ENCODE measurements at places on chromosomes 12 and 14.
A peak's percentile ranks its signal among the peaks of the same experiment; 100 is the strongest.

- DNase-seq, result no peak
Observed at GRCh38 chr12:51863363-51863932, 14.9 kb upstream of the FIGNL2 start.

DNA sequence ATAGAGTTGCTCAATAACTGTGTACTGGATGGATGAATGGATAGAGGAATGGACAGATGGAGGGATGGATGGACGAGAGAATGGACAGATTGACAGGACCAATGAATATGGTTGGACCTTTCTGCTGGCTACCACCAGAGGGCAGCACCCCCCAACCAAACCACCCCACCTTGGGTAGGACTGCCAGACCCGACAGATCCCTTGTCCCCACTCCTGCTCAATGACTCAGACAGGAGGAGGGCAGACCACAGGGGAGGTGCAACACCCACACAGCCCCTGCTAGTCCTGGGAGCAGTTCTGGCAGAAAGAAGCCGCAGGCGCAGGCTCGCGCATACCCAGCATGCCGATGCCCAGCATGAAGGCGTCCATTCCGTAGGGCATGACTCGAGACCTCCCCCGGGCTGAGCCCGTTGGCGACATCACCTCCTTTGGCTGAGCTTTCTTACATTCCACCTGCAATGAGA lies 12.4 kb downstream of the MSI1 start:
- DNase-seq, result peak; percentile 77

- DNase-seq, result no peak
Observed at GRCh38 chr12:6052940-6053329, 71.5 kb downstream of the VWF start.

GRCh38 chr14:55302367-55303124 lies 31.3 kb downstream of the FBXO34 start:
- DNase-seq, result no peak

DNA sequence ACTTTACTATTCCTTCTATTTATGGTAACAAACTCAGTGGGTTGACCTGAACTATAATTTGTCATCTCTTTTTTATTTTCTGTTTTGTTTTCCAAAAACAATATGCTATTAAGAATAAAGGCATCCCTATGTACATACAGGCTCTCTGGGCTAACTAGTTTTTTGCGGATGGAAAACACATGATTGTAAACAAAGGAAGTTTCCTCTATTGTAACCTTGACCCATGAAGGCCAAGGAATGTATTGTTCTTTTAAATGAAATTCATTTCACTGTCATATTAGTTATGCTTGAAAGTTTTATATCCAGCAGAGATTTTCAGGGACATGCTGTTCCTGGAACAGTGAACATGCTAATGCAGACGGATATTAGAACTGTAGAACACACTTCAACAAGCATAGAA lies 705.0 kb upstream of the SEL1L start:
- DNase-seq, result no peak

DNA sequence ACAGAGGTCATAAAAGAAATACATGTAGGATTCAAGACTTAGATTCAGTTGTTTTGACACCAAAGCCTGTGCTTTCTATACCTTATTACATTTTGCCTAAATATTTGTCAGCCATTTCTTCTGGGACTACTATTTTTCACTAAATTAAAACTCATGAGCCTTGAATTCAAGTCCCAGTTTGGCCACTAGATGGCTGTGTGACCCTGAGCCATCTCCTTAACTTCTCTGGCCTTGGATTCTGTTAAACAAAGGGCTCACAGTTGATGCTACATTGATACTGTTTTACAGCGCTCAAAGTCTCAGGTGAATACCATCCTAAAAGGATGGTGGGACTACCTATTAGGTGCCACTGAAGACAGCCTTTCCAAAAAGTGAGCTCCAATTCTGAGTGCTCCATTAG lies 39.6 kb upstream of the CCDC198 start:
- DNase-seq, result no peak

DNA sequence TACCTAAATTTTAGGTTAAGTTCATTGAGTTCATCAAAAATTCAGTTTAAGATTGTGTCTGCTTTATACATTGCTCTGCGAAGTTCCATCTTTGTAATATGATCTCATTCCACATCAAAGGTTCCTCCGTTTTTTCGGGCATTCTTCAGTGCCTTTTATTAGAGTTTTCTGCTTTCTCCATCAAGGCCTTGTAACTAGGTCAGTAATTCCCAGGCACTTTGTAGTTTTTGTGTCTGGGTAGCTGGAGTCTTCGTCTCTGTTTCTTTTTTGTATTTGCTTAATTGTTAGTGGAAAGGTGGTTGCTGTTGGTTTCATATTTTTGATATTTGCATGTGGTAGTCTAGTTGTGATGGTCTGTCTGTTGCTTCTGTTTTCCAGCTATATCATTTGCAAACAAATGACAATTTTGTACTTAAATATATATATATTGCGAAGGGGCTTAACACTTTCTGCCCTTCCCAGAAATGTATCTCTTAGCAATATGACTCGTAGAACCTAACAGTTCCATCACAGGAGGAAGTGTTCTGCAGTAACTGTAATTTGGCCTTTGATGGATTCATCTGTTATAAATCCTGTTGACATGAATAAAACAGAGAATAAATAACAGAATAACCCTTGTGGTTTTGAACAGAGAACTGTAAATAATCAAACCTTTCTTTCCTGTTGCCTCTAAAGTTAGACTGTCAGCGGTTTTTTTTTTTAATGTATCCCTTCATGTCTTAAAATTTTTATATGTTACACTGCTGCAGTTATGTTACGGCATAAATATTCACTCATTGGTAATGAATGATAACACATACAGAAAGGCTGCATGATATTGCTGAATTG lies 88.4 kb upstream of the DYNC1H1 start:
- DNase-seq, result no peak

DNA sequence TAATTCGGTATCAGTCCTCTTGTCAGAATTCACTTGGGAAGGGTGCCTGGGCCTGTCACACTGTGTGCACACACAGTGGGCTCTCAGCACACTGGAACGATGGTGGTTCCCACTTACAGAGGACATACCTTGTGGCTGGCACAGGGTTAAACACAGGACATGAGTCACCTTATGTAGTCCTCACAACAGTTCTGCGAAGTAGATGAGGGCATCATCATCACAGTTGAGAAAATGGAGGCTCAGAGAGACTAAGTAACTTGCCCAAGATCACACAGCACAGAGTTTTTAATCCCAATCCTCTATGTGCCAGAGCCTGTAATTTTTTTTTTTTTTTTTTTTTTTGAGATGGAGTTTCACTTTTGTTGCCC lies 90.7 kb downstream of the NINJ2 start:
- no peak for DNase-seq

DNA sequence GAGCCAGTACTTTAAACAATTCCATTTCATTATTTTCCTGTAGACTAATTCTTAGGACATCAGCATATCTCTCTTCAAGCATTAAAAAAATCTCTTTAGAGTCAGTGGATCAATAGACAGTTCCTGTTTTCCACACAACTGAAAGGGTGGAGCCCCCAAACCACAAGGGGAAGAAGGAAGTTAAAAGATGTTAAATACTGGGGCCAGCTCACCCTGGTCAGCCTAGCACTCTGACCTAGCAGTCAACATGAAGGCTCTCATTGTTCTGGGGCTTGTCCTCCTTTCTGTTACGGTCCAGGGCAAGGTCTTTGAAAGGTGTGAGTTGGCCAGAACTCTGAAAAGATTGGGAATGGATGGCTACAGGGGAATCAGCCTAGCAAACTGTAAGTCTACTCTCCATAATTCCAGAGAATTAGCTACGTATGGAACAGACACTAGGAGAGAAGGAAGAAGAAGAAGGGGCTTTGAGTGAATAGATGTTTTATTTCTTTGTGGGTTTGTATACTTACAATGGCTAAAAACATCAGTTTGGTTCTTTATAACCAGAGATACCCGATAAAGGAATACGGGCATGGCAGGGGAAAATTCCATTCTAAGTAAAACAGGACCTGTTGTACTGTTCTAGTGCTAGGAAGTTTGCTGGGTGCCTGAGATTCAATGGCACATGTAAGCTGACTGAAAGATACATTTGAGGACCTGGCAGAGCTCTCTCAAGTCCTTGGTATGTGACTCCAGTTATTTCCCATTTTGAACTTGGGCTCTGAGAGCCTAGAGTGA lies at the start of gene LYZ:
Gene LYZ (plus strand): TSS at position 220 of the 777 bp plus-strand sequence. CDS start 28 bp downstream, at position 248.
- no peak for DNase-seq

GRCh38 chr12:109092497-109093021 lies 713 bp downstream of the ALKBH2 start:
- DNase-seq, result no peak

- DNase-seq, result no peak
Observed at GRCh38 chr12:44224399-44225148, 388.7 kb downstream of the TMEM117 start.

- DNase-seq, result no peak
Observed at GRCh38 chr12:131415781-131416180, 295.1 kb upstream of the SFSWAP start.

GRCh38 chr12:44812062-44812461 lies 64.1 kb downstream of the NELL2 start:
- peak; percentile 35 for DNase-seq

GRCh38 chr12:59372956-59373355 lies 222.9 kb upstream of the SLC16A7 start:
- DNase-seq, result no peak

GRCh38 chr12:89389755-89390661 lies 37.7 kb upstream of the DUSP6 start:
- peak; percentile 9 for DNase-seq

DNA sequence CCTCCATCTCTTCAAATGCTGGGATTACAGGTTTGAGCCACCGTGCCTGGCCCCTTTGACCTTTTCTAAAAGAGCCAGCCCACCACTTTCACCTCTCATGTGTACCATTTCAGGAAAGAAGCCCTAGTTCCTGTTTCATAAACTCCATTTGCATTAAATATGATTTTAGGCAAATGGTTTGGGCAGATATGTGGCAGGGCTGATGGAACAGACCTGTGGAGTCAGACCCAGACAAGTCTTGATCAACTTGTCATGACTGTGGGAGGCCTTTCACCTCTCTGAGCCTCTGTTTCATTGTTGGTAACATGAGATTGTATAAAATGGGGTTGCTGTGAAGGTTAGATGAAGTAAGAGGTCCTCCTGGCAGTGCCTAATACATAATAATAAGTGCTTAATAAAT lies 5.2 kb upstream of the MAP3K9 start:
- DNase-seq, result no peak

All from stimulated activated CD4-positive, alpha-beta T cell treated with anti-CD3 and anti-CD28 coated beads, Interleukin-12 subunit alpha, Interleukin-12 subunit beta, amount 100 ng/mL, for 48 hours (primary cell).